ENCODE measurements at places on chromosomes 4 and X.

DNA sequence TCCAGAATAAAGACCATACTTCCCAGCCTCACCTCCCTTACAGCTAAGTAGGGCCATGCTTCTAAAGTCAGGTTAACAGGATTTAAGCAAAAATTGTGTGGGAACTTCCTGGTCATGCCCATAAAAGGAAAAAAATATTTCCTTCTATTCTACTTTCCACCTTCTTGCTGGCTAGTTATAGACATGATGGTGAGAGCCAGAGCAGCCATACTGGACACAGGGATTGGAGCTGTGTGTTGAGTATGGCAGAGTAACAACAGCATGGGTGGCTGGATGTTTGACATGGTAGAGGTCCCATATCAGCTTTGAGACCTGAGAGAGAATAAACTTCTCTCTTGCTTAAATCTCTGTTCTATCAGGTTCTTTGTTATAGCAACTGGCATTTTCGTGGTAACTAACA lies 15.1 kb upstream of the CBR4 start:
- no peak for DNase-seq

DNA sequence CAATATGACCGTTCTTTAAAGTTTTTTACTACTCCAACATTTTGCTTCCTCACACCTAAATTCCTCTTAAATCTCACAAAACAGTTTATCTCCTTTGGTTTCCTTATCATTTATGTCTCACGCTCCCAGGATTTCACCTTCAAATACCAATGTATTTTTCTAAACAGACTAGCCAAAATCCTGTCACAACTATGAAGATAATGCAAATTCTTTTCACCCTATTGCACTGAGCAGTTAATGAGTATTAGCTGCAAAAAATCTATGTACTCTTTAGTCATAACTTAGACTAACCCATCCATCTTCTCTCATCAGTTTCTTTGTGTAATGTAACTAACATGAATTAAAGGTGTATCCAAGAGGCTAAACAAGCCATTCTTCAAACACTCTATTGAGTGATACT lies 151.3 kb downstream of the COMMD8 start:
- DNase-seq, result no peak

DNA sequence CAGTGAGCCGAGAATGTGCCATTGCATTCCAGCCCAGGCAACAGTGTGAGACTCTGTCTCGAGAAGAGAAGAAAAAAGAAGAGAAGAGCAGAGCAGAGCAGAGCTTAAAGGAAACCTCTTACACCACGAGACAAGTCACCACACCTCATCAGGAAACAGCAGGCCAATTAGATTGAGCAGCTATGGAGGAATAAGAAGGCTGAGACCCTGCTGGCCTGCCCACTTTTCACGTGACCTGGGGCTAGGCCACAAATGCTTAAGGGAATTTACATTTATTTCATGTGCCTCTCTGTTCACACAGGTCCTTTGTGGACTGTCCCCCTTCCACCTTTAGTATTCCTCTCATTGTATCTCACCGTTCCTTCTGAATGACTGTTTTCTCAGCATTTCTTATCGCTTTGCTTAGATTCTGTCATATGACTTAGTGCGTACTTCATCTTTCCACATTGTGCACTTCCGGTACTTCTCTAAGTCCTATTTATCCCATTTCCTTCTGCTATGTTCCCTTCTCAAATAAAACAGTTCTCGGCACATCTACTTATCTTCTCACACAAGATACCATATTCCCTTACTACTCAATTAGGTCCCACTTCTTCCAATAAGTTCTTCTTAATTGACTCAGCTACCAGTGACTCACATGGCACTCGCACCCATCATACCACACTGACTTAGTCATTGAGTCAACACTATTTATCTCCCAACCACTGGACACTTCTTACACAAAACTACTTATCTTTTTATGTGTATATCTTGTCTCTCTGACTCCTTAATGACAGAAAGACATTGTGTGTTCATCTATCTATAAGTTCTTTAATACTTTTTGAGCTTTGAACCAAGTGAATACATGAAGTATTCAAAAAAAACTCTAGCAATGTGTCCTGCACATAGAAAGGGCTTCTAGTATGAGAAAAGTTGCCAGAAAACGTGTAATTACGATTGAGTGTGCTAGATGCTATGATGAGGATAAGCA lies 11.0 kb downstream of the CUL4B start:
- DNase-seq, result no peak

DNA sequence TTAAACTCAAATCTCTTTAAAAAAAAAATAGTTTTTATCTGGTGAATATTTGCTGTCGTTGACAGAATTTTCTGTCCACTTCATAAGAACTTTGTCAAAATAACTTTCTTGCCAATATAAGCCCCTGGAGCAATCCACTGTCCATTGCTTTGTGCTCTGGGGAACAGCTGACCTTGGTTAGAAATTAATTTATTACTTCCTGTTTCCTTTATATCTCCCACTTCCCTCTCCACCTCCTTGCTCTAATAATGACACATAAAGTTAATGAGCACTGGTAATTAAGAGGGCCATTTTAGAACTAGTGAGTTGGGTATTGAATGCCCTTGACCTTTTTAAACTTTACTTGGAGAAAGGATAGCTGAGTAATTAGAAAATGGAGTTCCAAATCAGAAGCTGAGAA lies 151.3 kb upstream of the LEF1 start:
- DNase-seq, result no peak

DNA sequence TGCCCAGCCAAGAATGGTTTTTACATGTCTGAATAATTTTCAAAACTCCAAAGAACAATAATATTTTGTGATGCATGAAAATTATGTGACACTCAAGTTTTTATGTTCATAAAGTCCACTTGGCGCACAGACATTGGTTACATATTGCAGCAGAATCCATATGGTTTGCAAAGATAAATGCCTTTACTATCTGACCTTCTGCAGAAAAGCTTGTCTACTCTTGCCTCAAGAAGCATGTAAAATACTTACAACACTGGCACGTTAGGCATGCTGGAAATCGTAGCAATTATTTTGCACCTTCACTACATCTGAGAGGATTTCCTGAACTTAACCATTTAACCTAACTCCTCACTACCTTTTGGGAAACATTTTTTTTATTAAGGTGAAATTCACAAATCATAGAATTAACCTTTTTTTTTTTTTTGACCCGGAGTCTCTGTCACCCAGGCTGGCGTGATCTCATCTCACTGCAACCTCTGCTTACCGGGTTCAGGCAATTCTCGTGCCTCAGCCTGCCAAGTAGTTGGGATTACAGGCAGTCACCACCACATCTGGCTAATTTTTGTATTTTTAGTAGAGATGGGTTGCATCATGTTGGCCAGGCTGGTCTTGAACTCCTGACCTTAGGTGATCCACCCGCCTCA lies 3.5 kb upstream of the XG start:
- no peak for DNase-seq

- DNase-seq, result no peak
These were observed 752 bp downstream of the FRAS1 start for GRCh38 chr4:78057600-78058550.
